ENCODE measurements at places on chromosomes 5 and 9.

GRCh38 chr5:125408448-125409233, 662.2 kb upstream of the ZNF608 start:
- no peak for DNase-seq

DNA sequence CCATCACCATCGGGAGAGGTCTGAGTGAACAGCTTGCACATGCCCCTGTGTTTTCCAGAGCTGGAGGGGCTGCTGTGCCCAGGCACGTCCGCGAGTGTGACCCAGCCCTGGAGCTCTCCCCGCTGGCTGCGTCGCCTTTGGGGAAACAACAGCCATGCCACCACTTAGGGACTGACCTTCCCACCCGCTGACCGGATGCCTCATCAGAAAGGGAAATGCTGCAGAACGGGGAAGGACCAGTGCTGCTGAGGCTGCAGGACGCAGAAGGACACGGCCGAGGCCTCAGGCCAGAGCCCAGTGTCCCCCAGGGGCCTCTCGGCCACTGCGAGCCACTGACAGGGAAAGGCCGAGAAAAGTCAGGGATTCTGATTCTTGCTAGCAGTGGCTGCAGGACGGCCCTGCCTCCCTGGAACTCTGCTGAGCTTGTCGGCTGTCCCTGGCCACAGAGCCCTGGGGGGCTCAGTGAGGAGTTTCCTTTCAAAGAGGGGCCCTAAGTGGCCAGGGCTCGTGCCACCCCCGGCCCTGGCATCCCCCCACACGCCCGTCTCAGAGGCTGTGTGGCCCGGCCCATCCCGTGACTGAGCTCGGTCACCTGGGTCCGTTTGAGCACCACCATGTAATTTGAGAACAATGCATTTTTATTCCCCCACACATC, 130.8 kb downstream of the ZNF354C start:
- DNase-seq: no peak

GRCh38 chr5:172730981-172731679, 39.9 kb downstream of the DUSP1 start:
- no peak for DNase-seq

DNA sequence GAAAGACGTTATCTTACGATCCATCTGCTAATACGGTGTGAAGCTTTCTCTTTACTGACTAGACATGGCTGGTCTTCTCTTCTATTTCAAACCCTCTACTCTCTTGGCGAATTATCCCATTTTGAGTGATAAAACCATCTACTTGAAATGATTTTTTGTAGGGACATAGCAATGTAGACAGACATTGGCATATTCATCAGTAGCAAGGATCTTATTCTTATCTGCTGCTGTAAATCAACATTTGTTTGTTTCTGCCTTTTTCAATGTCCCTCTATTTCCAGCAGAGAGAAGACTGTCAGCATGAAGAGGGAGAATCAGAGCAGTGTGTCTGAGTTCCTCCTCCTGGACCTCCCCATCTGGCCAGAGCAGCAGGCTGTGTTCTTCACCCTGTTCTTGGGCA, at the start of gene OR1J4:
Gene OR1J4, plus strand, starts transcription at position 301 of the 400 bp plus-strand sequence. Its CDS starts 0 bp downstream, at position 301.
- DNase-seq: no peak

DNA sequence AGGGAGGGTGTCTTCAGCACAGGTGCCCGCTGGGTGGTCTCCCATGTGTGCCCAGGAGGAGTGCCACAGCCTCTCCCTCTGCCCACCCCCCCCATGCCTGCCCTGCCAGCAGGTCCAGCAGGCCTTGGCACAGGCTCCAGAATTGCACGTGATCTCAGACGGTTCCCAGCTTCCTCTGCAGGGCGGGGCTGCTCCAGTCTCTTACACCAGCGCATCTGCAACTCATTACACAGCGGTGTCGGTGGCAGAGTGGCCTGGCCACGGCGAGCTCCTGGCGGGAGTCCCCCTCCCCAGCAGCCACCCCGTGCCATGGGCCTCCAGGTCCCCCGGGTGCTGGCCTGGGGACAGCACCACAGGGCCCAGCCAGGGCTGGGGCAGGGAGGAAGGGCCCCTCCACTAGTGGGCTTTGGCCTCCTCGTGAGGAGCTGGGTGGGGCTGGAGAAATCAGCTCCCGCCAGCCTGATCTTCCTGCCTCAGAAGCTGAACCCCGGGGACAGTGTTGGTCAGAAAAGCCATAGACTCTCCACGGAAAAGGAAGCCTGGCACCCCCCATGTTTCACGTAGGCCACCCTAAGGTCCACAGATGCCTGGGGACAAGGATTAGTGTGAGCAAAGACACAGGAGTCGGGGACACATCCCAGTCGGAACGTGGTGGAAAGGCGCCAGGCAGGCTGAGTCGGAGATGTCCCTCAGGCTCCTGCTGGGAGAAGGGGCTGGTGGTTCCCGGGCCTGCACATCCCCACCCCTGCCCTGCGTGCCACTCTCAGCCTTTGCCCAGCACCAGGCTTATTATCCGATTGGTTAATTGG, 40.2 kb downstream of the RXRA start:
- DNase-seq: no peak

GRCh38 chr5:171476701-171477100, 57.3 kb downstream of the FGF18 start:
- no peak for DNase-seq

DNA sequence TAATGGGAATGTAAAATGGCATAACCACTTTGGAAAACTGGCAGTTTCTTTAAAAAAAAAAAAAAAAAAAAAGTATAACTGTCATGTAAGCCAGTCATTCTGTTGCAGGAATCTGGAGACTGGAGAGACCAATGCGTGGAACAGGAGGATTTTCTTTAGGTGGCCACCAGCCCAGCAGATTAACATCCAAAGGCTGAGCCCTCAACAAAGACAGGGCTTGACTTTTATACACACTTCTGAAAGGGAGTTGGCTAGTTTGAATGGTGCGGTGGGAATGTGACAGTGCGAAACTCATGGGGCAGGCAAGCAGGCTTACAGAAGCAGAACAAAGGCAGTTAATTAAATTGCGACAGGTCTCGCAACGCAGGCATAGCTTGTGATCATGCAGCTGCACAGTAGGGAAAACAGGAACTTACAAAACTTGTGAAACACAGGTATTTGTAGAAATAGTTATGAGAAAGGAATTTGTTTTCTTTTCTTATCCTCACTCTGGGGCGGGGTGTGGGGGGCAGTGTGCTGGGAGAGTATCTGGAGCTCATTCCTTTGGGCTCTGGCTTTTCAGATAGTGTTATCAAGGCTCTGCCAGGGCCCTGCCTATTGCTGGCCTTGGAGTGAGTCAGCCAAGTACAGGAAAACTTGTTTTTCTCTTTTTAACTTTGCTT, 12.0 kb downstream of the UIMC1 start:
- DNase-seq: no peak

Data from CD8-positive, alpha-beta T cell (primary cell).